Stimulated activated effector memory CD8-positive, alpha-beta T cell treated with anti-CD3 and anti-CD28 coated beads, Interleukin-12 subunit alpha, Interleukin-12 subunit beta, amount 100 ng/mL, for 72 hours (primary cell): ENCODE measurements at places on chromosomes 1 and 21.

GRCh38 chr1:41487126-41488039, 2.9 kb upstream of the EDN2 start:
- DNase-seq = no peak

GRCh38 chr1:58763214-58763613, 20.6 kb downstream of the JUN start:
- DNase-seq = no peak

GRCh38 chr1:78440381-78440793, 50.4 kb upstream of the PTGFR start:
- no peak for DNase-seq

- DNase-seq = no peak
These were observed 160.9 kb downstream of the PBX1 start for GRCh38 chr1:164719676-164720439.

GRCh38 chr1:39205781-39206464, 1.4 kb downstream of the MACF1 start:
- no peak for DNase-seq
